ENCODE measurements at places on chromosomes 1 and 21.
A peak's percentile ranks its signal among the peaks of the same experiment; 100 is the strongest.

- H3K36me3 ChIP-seq: no peaks in the 10 kb centered on the region
- H3K4me3 ChIP-seq: no peak overlapping the region
- no peak for DNase-seq
- H3K27ac ChIP-seq: no peak overlapping the region
Measured at GRCh38 chr1:206131037-206131436, 13.8 kb upstream of the AVPR1B start.

GRCh38 chr1:68201546-68202238 lies 30.6 kb downstream of the WLS start:
- no peaks in the 10 kb centered on the region for H3K27me3 ChIP-seq
- DNase-seq: no peak
- no peak overlapping the region for H3K4me3 ChIP-seq
- H3K27ac ChIP-seq: no peak overlapping the region

DNA sequence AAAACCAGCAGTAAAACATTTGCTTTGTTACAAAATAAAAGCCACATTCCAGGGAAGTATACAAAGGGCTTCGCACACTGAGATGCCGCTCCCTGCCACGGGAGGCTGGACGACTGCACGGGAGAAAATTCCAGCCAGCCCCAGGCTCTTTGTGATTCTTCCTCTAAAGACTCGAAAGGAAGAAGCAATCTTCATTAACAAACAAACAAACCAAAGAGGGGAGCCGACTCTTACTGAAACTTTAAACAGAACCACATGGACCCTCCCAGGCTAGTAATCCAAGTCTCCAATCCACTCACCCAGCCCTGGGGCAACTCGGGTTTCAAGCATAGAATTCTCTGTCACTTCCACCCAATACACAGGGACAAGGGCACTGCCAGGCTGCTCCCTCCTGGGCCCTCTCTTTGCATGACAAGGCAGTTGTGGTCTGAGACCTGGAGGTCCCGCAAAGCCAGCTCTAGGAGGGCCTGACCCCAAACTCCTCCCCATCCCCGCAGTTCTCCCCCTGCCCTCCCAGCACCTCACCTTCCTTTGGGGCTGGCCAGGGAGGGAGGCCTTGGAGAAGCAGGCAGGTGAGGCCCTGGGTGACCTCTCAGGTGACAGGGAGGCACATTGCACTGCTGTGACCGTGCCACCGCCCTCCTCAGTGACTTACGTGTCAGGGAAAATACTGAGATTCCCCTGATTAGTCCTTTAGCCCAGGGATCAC lies 26.6 kb upstream of the COL18A1 start:
- no peak for DNase-seq
- H3K4me3 ChIP-seq: no peak overlapping the region
- peaks cover 49% of the 10 kb centered on the region for H3K27me3 ChIP-seq
- H3K27ac ChIP-seq: no peak overlapping the region

GRCh38 chr1:85484264-85484663 lies 19.3 kb upstream of the DDAH1 start:
- no peak for DNase-seq
- no peaks in the 10 kb centered on the region for H3K4me1 ChIP-seq
- H3K4me3 ChIP-seq: no peak overlapping the region
- H3K36me3 ChIP-seq: no peaks in the 10 kb centered on the region
- no peak overlapping the region for H3K27ac ChIP-seq

DNA sequence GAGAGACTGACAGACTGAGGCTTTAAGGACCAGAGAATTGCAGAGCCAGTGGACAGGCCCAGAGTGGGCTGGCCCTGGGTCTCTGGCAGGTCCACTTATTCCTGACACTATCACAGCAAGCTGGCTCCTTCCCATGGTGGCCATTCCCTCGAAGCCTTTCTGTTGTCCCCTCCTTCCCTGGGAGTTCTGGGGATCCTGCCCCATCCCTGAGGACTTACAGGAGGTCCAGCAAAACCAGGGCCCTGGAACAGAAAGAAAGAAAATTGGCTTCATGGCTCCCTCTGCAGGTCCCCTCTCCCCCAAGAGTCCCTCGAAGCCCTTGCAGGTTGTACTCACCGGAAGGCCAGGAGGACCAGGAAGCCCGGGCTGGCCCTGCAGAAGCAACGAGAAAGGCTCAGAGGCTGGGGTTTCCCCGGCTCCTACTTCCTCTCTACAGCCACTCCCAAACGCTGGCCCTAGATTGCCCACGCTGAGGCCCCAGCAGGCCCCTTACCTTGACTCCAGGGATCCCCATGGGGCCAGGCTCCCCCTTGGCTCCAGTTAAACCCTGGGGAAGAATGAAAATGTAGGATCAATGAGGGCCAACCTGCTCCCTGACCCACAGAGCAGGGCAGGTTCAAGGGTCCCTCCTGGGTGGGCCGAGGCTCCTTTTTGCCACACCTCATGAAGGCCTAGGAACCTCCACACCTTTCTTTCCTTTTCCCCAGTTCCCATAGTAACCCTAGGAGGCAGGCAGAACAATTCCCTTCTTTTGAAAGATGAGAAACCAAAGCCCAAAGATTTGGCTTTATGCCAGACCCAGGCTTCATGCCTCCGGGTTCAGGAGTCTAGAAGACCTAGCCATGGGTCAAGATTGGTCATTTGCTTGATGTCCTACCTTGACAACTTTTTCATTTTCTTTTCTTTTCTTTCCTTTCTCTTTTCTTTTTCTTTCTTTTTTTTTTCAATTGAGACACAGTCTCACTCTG lies 4.6 kb downstream of the COL9A2 start:
- H3K36me3 ChIP-seq: no peaks in the 10 kb centered on the region
- peak overlapping the region; percentile 26 for H3K4me3 ChIP-seq
- no peak overlapping the region for H3K27ac ChIP-seq
- peaks cover 24% of the 10 kb centered on the region for H3K4me1 ChIP-seq
- peaks cover 14% of the 10 kb centered on the region for H3K27me3 ChIP-seq
- no peak for DNase-seq

DNA sequence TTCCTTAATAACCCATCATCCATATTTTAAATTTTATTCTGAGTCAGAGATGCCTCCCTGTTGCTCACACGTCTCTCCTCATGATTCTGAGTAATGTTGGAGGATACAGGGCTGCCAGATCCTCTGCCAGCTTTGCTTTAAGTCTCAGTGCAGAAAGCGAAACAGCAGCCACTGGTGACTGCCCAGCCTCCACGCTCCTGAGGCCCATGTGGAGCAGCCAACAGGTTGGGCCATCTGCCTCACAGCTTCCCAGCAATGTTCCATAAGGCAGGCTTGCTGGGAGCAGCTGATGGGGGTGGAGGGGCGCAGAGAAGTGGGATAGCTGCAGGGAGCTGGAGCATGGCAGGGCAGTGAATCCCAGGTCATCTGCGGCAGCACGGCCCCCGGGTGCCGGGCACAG lies 104.2 kb downstream of the IGSF21 start:
- DNase-seq: no peak
- no peaks in the 10 kb centered on the region for H3K4me1 ChIP-seq
- H3K27me3 ChIP-seq: peaks cover 83% of the 10 kb centered on the region
- H3K36me3 ChIP-seq: no peaks in the 10 kb centered on the region

DNA sequence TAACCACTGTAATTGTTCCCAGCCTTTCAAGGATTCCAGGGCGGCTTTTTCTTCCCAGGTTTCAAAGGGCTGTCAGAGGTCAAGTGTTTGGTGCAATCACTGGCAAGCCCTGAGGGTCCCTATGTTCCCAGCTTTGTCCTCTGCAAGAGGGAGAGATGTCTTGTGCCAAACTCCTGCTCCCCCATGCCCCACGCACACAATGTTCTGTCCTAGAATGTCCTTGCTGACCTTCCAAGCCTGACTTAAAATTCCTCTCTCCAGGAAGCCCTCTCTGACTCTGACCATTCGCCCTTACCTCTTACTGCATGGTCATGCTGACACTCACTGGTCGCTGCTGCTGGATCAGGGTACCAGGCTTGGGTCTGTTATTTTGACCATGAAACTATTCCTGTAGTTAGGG lies 152.5 kb upstream of the KCND3 start:
- DNase-seq: no peak
- H3K4me1 ChIP-seq: no peaks in the 10 kb centered on the region
- H3K27me3 ChIP-seq: no peaks in the 10 kb centered on the region
- H3K27ac ChIP-seq: no peak overlapping the region
- H3K4me3 ChIP-seq: no peak overlapping the region
- H3K36me3 ChIP-seq: no peaks in the 10 kb centered on the region

- DNase-seq: no peak
- H3K36me3 ChIP-seq: no peaks in the 10 kb centered on the region
- H3K27me3 ChIP-seq: no peaks in the 10 kb centered on the region
- no peaks in the 10 kb centered on the region for H3K4me1 ChIP-seq
- no peak overlapping the region for H3K4me3 ChIP-seq
Measured at GRCh38 chr1:177748080-177748801, 221.6 kb downstream of the SEC16B start.

DNA sequence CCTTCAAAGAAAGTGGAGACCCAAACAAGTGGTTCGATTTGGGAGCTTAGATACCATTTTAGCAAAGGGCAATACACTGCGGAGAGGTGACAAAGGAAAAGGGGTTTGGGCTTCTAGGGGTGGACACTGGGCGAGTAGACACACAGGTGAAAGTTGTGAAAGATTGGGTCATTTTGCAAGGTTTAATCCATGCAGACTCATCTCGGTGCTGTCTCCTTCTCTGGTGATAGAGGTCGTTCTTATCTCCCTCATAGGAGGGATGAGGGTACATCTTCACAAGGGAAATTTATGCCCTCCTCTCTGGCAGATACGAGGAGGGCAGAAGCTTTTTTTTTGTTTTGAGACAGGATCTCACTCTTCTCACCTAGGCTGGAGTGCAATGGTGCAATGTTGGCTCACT lies 6.4 kb upstream of the IGSF5 start:
- H3K27me3 ChIP-seq: no peaks in the 10 kb centered on the region
- no peak overlapping the region for H3K4me3 ChIP-seq
- no peak overlapping the region for H3K27ac ChIP-seq
- no peaks in the 10 kb centered on the region for H3K4me1 ChIP-seq

DNA sequence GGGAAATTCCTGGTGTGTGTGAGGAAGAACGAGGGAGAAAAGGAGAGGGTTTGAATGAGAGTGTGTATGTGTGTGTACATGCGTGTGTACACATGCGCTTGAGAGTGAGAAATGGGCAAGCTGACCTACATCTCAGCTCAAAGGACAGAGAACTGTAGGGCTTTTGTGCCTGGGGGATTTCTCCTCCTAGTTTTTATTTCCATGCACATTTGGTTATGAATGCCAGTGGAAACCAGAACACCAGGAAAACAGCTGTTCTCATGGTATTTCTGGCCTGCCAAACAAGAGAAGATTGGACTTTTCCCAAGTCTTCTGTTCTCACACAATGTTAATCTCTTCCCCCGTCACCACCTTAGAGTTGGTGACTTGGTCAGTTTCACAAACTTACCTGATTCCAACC lies 45.2 kb downstream of the SLC44A3 start:
- no peaks in the 10 kb centered on the region for H3K27me3 ChIP-seq
- H3K36me3 ChIP-seq: no peaks in the 10 kb centered on the region
- no peak for DNase-seq
- no peak overlapping the region for H3K27ac ChIP-seq
- no peaks in the 10 kb centered on the region for H3K4me1 ChIP-seq

DNA sequence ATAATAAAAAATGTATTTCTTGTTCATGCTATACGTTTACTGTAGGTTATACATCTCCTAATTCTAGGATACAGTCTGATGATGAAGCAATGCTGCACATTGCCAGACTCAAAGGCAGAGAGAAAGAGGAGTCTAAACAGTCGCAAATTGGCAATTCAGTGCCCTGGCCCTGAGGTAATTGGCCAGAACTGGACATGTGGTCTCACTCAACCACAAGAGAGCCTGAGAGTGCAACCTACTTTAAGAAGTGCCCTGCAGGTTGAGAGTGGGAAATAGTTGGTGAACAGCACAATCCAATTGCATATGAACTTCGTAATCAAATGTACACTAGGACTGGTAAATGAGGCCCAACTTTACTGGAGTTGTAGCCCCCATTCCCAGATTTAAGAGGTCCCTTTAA lies 5.0 kb upstream of the SLC35A3 start:
- no peak for DNase-seq
- H3K36me3 ChIP-seq: no peaks in the 10 kb centered on the region
- H3K27me3 ChIP-seq: no peaks in the 10 kb centered on the region
- no peak overlapping the region for H3K4me3 ChIP-seq

DNA sequence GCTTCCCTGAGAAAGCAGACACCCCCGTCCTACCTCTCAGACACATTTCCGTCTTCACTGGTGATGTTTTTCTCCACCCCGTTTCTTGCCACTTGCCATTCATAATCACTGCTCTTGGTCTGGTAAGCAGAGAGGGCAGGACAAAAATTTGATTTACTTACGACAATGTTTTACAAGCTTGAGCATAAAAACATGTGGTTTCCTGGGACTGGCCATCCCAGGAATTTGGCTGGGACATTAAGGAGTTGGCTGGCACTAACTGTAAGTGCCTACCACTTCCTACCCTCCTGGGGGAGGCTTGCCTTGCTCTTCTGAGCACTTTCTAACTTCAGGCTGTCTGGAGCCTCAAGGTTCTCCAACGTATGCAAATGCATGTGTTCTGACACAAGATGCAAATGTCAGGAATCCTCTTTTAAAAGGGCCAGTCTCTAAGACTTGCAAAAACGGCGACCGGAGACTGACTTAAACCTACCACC lies 24.2 kb downstream of the ZBTB18 start:
- H3K27ac ChIP-seq: no peak overlapping the region
- no peak for DNase-seq
- H3K27me3 ChIP-seq: no peaks in the 10 kb centered on the region

DNA sequence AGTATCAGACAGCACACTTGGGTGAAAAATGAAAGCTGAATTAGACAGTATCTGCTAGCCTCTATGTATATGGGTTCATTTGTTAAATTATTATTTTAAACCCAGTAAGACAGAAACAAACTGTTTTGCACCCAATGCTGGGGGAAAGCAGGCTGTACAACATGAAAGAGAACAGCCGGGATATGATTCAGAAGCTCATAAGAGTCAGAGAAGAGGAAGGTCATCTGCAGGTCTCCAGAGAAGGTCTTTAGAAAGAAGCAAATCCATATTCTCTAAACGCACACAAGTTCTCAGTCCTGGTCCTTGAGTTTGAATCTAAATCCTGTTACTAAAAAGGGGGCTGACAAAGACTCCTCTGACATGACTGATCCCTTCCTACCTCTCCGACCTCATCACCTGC lies 155.1 kb downstream of the SIPA1L2 start:
- no peaks in the 10 kb centered on the region for H3K27me3 ChIP-seq
- H3K36me3 ChIP-seq: no peaks in the 10 kb centered on the region
- H3K4me3 ChIP-seq: no peak overlapping the region
- no peak overlapping the region for H3K27ac ChIP-seq
- no peak for DNase-seq

GRCh38 chr1:90730243-90731022 lies 13.3 kb upstream of the BARHL2 start:
- no peak overlapping the region for H3K4me3 ChIP-seq
- no peak for DNase-seq
- no peaks in the 10 kb centered on the region for H3K36me3 ChIP-seq
- H3K4me1 ChIP-seq: no peaks in the 10 kb centered on the region
- peaks cover 10% of the 10 kb centered on the region for H3K27me3 ChIP-seq

DNA sequence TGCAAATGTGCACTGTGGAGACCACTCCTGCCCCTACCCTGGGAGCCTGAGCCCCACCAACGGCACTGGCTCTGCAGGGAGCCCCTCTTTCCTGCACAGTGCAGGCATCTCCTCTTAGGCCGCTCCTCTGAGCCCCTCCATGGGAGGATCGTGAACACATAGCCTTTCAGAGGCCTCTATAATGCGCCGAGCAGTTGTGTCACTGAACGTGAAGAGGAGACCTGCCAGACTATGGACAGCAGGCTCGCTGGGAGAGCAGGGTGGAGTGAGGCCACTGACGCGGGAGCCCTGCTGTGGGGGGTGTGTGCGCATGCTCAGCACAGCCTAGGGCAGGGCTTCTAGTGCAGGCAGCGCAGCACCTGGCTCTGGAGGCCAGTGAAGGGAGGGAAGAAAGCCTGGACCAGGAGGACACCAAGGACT lies 151.3 kb upstream of the COL6A1 start:
- H3K27ac ChIP-seq: no peak overlapping the region
- no peak overlapping the region for H3K4me3 ChIP-seq
- no peaks in the 10 kb centered on the region for H3K27me3 ChIP-seq
